ENCODE measurements at places on chromosomes 7 and 10. TPM values are rescaled to one million over a fixed set of nuclear protein-coding genes. Genes with fewer than 3 reads are reported as not detected.

- H3K36me3 ChIP-seq: no peaks in the 10 kb centered on the region
- H3K4me1 ChIP-seq: peaks cover 5% of the 10 kb centered on the region
- H3K4me3 ChIP-seq: no peak overlapping the region
- no peak overlapping the region for H3K27ac ChIP-seq
- DNase-seq: no peak
These were observed 42.3 kb upstream of the HSPA12A start for GRCh38 chr10:116784651-116785050.

GRCh38 chr10:3764626-3765112 is 20.3 kb downstream of the KLF6 start:
- DNase-seq: no peak
- no peaks in the 10 kb centered on the region for H3K4me1 ChIP-seq
- H3K27ac ChIP-seq: no peak overlapping the region
- H3K27me3 ChIP-seq: no peaks in the 10 kb centered on the region
- H3K4me3 ChIP-seq: no peak overlapping the region
- H3K36me3 ChIP-seq: no peaks in the 10 kb centered on the region

- H3K36me3 ChIP-seq: no peaks in the 10 kb centered on the region
- DNase-seq: no peak
- H3K27ac ChIP-seq: no peak overlapping the region
- no peaks in the 10 kb centered on the region for H3K27me3 ChIP-seq
- H3K4me3 ChIP-seq: no peak overlapping the region
These were observed 525.7 kb downstream of the KCNMA1 start for GRCh38 chr10:77111611-77112550.

DNA sequence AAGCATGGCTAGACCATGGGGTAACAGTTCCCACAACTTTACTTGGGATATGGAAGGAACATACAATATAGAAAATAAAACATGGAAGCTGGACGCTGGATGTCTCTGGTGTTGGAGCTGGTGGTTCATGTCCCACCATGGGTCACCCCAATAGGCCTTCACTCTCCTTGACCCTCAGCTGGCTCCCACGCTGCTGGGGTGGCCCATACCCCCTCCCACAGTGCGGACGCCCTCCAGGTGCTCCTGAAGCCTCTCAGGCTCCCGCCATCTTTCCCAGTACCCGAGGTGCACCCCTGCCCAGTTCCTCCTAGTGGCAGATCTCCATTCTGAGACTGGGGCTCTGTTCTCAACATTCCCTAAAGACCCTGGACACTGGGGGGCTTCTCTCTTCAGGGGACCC is 5.8 kb upstream of the CPA1 start:
- peak overlapping the region; percentile 71 for H3K27ac ChIP-seq
- no peaks in the 10 kb centered on the region for H3K4me1 ChIP-seq
- no peaks in the 10 kb centered on the region for H3K36me3 ChIP-seq
- H3K27me3 ChIP-seq: no peaks in the 10 kb centered on the region
- H3K4me3 ChIP-seq: no peak overlapping the region

GRCh38 chr7:116704650-116705228 is 32.7 kb downstream of the MET start:
- no peaks in the 10 kb centered on the region for H3K4me1 ChIP-seq
- H3K36me3 ChIP-seq: no peaks in the 10 kb centered on the region
- H3K4me3 ChIP-seq: no peak overlapping the region
- no peak overlapping the region for H3K27ac ChIP-seq
- no peaks in the 10 kb centered on the region for H3K27me3 ChIP-seq

DNA sequence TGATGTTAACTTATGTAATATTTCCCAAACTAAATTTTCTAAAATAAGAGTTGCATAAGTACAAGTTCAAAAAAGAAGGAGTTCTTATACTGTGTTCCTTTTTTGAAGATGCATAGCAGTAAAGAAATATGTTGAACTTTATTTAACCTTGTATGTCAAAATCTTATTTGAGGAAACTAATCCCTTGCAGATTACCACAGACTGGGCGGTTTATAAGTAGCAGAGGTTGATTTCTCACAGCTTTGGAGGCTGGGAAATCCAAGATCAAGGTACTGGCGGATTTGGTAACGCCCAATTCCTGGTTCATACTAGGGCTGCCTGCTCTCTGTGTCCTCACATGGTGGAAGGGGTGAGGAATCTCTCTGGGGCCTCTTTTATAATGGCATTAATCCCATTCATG is 68.5 kb downstream of the GNAT3 start:
- H3K36me3 ChIP-seq: no peaks in the 10 kb centered on the region
- no peak for DNase-seq
- no peak overlapping the region for H3K4me3 ChIP-seq
- no peak overlapping the region for H3K27ac ChIP-seq
- no peaks in the 10 kb centered on the region for H3K27me3 ChIP-seq

GRCh38 chr7:45021604-45022296 is 21.7 kb downstream of the CCM2 start:
- no peaks in the 10 kb centered on the region for H3K4me1 ChIP-seq
- no peak overlapping the region for H3K27ac ChIP-seq
- H3K27me3 ChIP-seq: no peaks in the 10 kb centered on the region
- peaks cover 2% of the 10 kb centered on the region for H3K36me3 ChIP-seq

DNA sequence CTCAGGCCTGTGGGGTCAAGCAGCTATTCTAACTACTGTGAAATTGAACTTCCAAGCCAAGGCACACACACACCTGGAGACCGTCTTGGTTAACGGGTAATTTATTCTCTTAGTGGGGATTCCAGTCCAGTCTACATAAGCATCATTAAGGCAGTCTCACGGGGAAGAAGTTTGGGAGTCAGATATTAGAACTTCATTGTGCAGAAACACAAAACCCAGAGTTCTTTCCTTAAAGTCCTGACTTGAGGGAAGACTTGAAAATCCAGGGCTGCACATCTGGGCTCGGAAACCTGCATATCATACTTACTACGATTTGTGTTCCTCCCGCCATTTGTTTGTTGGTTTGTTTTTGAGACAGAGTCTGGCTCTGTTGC is 112.0 kb downstream of the PTPRN2 start:
- no peak overlapping the region for H3K4me3 ChIP-seq
- DNase-seq: no peak
- no peak overlapping the region for H3K27ac ChIP-seq
- H3K4me1 ChIP-seq: no peaks in the 10 kb centered on the region
- H3K27me3 ChIP-seq: no peaks in the 10 kb centered on the region
- no peaks in the 10 kb centered on the region for H3K36me3 ChIP-seq

DNA sequence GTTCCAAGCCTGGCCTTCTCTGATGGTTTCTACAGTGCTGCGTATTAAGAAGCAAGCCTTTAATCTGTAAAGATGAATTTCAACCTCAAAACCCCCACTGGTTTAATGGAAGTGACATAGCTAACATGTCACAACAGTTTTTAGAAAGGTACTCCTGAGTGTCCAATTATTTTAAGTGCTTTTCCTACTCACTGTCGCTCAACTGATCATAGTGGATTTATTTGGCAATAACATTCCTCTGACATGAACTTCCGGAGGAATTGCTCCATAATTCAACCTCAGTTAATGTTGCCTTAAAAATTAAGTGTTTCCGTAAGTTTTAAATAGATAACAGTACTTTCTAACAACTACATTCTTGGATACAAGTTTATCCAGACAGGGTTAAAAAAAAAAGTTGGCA is 57.5 kb downstream of the AGMO start:
- H3K36me3 ChIP-seq: no peaks in the 10 kb centered on the region
- no peaks in the 10 kb centered on the region for H3K27me3 ChIP-seq
- no peak overlapping the region for H3K27ac ChIP-seq

DNA sequence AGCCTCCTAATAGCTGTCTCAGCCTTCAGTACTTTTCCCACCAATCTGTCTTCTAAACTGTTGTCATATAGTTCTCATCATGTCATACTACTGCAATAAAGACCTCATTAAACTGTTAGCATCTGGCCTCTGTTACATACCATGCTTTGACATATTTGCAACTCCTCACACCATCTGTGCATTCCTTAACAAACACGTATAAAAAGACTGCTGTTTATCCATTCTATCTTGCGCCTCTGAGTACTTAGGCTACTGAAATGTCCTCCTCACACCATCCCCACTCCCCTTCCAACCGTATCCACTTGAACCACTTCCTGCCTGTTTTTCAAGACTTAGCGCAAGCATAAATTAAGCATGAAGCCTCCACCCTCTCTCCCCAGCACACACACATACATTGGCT is 41.6 kb downstream of the SLC16A9 start:
- no peaks in the 10 kb centered on the region for H3K36me3 ChIP-seq
- H3K4me3 ChIP-seq: no peak overlapping the region
- H3K27ac ChIP-seq: no peak overlapping the region
- no peak for DNase-seq
- no peaks in the 10 kb centered on the region for H3K4me1 ChIP-seq
- H3K27me3 ChIP-seq: no peaks in the 10 kb centered on the region

GRCh38 chr7:44391171-44391570 is 65.8 kb upstream of the CAMK2B start:
- peaks cover 4% of the 10 kb centered on the region for H3K4me1 ChIP-seq
- peaks cover 50% of the 10 kb centered on the region for H3K36me3 ChIP-seq
- peak; percentile 34 for DNase-seq
- no peak overlapping the region for H3K27ac ChIP-seq
- H3K4me3 ChIP-seq: no peak overlapping the region
- H3K27me3 ChIP-seq: no peaks in the 10 kb centered on the region

The TRA2A gene
- 26.7 TPM for total RNA-seq

The WIPF3 gene
- 1.3 TPM for total RNA-seq

The SNX13 gene
- total RNA-seq: 46.9 TPM

Measured in right atrium auricular region (tissue), 2 donors.